ENCODE measurements at places on chromosomes 5 and 9.

DNA sequence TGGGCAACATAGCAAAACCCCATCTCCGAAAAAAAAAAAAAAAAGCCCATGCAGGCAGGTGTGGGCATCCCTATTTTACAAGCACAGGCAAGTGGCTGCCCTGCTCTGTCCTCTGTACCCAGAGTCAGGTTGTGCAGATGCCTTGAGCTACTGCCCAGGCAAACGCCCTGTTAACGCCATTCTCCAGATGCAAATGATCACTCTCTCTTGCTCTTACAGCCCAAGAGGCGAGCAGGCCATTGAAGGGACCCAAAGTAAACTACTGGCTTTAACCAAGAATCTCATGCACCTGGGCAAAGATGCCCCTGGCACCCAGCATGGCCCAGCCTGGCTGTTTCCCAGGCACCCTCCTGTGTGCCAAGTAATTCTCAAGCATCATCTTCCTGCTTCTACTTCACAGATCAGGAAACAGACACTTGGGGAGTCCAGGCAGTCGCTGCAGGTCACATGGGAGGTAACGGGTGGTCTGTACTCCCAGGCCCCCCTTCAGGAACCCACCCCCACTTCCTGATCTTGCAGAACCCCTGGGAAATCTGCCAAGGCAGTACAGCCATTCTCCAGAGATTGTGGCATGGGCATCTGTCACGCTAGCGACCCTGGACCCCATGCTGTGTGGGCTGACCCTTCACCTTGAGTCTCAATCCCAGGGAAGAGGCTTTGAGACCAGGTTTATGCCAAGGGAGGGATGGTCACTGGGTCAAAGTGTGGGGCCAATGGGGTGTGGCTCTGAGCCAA lies 14.2 kb downstream of the EEIG1 start:
- DNase-seq = peak; percentile 92

DNA sequence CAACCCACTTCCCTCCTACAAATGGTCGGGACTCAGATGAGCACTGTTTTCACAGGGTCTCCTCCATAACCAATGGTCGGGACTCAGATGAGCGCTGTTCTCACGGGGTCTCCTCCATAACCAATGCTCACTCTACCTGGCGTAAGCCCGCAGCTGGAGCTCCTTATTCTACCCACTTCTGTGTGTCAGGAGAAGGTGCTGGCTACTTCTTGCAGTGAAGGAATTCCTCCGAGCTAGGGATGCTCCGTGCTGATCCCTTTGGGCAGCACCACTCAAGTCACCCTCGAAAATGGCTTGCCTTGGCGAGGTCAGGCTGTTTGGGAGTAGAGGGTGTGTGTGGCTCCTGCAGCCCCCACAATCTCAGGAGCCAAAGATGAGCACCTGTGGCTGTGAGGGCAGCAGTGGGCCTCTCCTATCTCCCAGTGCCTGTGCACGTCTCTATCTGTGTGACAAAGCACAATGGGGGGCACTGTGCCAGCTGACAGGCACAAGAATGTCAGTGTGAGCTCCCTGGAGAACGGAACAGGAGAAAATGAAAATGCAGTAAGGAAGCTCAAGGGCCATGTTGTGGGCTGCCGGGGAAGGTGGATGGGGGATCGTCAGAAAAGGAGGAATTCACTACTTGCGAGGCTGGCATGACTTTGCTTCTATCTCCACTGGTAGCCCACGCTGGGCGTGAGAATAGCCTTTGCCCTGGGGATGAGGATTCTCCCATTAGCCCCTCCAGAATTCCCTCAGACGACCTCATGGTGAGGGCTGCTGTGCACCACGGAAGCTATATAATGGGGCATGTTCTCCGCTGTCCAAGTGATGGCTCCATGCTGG lies 3.9 kb upstream of the BTNL9 start:
- DNase-seq = no peak

DNA sequence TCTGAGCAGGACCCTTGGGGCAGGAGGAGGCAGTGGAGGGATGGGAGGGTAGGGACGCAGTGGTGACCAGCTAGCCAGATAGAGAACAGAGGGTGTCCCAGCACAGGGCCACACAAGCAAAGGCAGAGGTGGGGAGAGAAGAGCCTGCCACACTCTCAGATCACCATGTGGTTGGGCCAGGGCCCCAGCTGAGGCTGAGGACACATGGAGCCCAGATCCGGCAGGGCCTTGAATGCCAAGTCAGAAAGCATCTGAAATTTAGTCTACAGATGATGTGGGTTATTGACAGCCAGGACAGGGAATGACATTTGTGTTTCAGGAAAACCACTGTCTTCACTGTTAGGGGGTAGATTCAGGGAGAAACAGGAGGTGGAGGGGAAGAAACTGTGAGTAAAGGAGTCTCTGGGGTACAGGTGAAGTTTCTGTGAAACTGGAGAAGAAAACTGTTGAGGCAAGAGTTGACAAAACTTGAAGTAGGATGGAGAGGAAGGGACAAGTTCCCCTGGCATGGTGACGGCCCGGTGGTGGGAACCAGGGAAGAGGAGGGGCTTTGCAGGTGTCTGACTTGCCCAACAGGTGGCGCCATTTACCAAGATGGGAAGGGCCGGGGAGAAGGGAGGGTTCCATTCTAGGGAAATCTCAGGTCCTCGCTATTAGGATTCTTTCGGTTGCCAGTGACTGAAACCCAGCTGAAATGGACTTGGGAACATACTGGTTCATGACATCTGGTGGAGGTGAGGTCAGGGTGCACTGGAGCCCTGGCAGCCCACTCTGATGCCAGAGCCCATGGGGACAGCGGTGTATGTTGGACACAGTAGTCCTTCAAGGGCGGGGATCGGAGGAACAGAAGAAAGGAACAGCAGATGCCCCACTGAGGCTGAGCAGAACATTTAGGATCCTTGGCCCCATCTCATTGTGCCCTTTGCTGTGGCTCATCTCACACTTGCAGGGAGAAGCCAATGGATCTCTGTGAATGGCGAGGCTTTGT lies 100.1 kb downstream of the KCNIP1 start:
- no peak for DNase-seq

GRCh38 chr5:42059291-42059690 lies 134.2 kb downstream of the FBXO4 start:
- no peak for DNase-seq

DNA sequence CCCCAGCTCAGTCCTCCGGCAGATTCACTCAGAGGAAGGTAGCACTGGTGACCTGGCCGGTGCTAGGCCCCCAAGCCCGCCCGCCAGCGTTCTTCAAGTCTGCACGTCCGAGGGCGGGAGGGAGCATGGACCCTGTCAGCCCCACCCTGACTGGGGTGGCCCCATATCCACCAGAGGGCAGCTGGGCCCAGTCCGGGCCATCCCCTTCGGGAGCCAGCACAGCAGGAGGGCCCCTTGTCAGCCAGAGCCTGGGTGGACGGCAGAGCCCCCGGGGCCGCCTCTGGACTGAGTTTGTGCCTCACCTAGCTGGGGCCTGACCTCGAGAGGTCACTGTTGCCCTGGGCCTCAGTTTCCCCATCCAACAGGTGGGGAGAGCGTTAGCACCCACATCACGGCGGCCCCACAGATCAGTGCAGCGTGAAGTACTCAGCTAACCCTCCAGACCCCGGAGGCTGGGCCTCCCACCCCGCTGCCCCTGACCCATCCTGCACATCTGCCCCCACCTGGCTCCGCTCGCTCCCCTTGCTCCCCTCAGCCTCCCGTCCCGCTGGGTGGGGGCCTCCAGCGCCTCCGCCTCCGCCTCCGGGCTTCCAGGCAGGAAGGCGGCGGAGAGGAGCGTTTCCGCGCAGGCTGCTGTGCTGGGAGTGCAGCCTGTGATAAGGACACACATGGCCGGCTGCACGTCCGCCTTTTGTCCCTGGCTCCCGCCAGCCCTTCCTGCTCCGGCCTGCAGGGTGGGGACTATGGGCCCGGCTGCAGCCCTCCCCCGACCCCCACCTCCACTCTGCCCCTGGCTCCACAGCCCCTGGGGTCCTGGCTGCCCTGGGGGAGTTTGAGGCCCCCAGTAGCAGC lies 16.6 kb upstream of the EGFL7 start:
- no peak for DNase-seq

- no peak for DNase-seq
Measured at GRCh38 chr5:28281351-28281750, 1243.0 kb upstream of the CDH9 start.

DNA sequence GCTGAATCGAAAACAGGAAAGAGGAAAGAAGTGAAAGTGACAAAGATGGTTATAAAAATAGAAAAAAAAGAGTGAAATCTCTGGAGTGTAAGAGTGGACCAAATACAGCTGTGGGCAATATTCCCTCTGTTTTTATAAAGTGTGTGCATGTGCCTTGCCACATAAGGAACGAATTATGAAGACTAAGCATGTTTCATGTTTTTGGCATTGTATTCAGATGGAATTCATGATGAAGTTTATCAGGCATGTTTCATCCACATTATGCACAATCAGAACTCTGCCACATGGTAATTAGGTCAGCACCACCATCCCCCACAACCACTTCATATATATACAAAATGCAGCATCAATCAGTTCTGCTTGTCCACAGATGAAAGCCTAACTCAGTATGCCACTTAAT lies 348.0 kb downstream of the ZNF608 start:
- no peak for DNase-seq

- DNase-seq = peak; percentile 14
Measured at GRCh38 chr5:171871711-171872110, 86.1 kb downstream of the SMIM23 start.

DNA sequence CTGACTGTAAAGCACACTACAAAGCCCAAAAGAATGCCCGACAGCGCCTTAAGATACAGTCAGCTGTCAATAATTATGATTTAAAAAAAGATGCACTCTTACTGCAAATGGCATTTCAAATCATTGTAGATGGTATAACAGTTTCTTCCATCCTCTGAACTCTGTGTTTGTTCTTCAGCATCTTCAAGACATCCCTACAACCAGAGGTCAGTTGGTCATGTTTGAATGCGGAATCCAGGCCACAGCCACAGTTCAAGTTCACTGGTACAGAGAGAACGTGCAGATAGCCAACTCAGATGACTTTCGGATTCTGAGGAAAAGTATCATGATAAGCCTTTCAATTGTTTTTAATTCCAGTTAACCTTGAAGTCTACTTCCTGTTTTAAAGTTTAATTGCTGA lies 8.7 kb upstream of the MYOT start:
- no peak for DNase-seq

GRCh38 chr5:127343313-127343712 lies 52.7 kb downstream of the MEGF10 start:
- DNase-seq = no peak

- DNase-seq = no peak
Measured at GRCh38 chr9:127941062-127941960, 3.7 kb upstream of the DPM2 start.

- no peak for DNase-seq
Measured at GRCh38 chr9:106419829-106420228, 443.1 kb upstream of the ZNF462 start.

DNA sequence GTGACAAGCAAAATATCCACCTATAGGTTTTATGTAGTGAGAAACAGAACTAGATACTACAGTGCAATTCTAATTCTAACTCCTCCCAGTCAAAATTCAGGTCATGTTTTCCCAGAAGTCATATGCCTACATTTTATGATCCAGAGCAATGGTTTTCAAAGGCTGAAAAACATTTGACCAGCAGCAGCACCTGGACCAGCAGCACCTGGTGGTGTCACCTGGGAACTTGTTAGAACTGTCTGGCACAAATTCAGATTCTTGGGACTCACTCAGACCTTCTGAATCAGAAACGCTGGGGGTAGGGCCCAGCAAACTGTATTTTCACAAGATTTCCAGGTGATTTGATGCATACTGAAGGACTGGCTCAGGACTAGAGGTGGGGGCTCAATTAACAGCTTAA lies 367.7 kb upstream of the RFX3 start:
- no peak for DNase-seq

DNA sequence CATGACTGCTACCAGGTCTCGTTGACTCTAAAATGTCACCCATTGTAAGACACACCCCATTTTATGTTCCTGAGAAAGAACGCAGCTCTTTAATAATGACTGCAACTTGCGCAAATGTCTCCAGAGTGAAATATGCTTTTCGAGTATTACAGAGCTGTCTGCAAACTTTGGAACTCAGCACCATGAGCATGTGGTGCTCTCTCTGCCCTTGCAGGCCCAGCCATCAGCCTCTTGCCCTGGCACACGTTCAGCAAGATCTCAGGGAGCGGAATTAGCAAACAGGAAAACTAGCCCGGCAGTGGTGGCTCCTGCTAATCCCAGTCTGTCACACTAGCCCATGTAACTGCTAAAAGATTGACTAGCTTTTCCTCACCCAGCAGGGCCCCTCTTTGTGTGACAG lies 114.5 kb upstream of the SLC1A3 start:
- DNase-seq = no peak

DNA sequence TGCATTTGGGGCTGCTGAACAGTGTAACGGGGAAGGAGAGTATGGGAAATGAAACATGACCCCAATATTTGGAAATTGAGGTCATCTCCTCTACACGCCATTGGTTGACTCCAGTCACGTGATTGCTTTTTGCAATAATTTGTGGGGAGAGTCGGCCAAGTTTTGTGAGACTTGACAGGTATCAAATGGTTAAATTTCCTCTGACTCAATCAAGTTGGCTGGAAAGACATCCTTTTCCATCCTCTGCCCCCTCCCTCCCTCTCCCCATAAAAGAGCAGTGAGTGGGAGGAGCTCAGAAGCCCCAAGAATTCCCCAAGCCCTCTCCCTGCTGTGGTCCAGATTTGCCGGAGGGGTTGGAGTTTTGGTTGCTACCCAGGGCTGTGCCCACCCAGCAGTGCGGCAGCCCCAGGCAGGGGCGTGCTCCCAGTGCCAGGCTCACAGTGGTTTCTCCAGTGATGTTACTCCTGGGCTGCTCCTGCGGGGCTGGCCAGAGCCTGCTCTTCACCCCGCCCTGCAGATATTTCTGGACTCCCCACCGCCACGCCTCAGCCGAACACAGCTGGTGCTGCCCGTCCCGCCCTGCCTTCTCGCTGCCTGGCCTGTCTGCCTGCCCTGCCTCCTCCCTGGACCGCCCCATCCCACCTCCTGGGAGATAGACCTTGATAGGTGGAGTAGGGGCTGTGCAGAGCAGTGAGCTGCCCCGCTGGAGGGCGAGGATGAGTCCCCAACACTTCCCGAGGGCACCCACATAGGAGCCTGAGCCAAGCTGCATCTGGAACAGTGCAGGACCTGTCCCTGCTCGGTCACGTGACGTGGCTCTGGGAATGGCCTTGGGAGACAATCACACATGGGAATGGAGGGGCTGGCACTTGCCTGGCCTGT lies 3.4 kb downstream of the COL5A1 start:
- peak; percentile 22 for DNase-seq

DNA sequence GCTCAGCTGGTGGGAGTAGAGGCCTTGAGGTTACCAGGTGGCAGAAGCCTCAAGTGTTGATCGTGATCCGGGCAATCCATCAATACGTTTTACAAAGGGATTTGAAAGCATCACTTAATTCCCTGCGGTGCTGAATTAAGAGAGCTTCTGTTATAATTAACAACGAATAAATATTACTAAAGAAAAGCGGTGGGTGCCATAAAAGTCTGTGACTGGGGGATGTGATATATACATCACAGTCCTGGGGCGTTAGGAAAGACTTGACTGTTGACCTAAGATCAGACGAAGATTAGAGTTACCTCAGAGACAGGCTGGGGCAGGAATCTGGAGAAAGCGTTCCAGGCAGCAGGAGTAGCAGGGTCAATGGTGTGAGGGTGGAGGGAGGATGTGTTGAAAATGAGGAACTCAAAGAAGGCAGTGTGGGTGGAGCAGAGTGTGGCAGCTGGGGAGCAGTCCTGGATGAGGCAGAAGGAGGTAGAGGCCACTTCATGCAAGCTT lies 6.7 kb upstream of the C5orf63 start:
- DNase-seq = no peak

GRCh38 chr5:55929020-55929799 lies 65.6 kb downstream of the IL6ST start:
- no peak for DNase-seq

GRCh38 chr9:109907400-109907799 lies 127.4 kb downstream of the PALM2AKAP2 start:
- no peak for DNase-seq

All from LNCaP clone FGC (cell line).